Cerebellum (tissue), 4 donors: ENCODE measurements at places on chromosomes 12 and 14.
A peak's percentile ranks its signal among the peaks of the same experiment; 100 is the strongest.

GRCh38 chr12:43062201-43062895, 472.8 kb upstream of the PRICKLE1 start:
- no peak for DNase-seq

- no peak for DNase-seq
Observed at GRCh38 chr14:34257505-34257904, 204.5 kb downstream of the SPTSSA start.

DNA sequence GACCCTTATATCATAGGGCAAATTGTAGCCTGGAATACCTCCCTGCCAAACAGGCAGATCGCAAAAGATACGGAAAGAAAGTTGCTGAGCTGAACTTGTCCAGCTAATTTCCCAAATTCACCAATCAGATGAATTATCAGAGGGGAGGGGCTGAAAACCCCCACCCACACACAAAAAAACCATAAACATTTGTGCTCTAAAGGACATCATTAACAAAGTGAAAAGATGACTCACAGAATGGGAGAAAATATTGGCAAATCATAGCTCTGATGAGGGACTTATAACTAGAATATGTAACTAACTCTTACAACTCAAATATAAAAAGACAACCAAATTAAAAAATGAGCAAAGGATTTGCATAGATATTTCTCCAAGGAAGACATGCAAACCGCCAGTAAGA, 36.3 kb downstream of the PTHLH start:
- no peak for DNase-seq

GRCh38 chr14:64349741-64350490, 38.2 kb upstream of the MTHFD1 start:
- no peak for DNase-seq

DNA sequence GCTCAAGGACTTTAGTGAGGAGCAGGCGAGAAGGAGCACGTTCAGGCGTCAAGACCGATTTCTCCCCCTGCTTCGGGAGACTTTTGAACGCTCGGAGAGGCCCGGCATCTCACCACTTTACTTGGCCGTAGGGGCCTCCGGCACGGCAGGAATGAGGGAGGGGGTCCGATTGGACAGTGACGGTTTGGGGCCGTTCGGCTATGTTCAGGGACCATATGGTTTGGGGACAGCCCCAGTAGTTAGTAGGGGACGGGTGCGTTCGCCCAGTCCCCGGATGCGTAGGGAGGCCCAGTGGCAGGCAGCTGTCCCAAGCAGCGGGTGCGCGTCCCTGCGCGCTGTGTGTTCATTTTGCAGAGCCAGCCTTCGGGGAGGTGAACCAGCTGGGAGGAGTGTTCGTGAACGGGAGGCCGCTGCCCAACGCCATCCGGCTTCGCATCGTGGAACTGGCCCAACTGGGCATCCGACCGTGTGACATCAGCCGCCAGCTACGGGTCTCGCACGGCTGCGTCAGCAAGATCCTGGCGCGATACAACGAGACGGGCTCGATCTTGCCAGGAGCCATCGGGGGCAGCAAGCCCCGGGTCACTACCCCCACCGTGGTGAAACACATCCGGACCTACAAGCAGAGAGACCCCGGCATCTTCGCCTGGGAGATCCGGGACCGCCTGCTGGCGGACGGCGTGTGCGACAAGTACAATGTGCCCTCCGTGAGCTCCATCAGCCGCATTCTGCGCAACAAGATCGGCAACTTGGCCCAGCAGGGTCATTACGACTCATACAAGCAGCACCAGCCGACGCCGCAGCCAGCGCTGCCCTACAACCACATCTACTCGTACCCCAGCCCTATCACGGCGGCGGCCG, 1.1 kb downstream of the PAX9 start:
- no peak for DNase-seq

DNA sequence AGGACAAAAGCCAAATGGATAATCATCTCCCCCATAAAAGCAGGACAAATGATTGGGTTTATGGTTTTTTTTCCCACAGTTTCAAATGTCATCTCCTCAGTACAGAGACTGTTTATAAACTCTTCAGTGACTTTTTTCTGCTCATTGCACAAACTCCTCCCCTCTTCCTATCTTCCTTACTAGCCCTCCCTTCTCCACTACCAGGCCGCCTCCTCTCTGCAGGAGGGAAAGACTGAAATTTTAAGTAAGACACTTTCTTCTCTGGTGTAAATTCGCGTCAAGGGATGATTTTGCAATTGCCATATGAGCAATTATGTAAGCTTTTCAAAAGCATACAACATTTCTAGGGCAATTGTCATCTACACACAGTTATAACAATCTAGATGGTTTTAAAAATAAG, 37.0 kb downstream of the BTG1 start:
- peak; percentile 55 for DNase-seq

GRCh38 chr12:89270548-89270947, 81.8 kb downstream of the DUSP6 start:
- DNase-seq: no peak

GRCh38 chr14:77027538-77028383, 747 bp downstream of the IRF2BPL start:
- peak; percentile 59 for DNase-seq

GRCh38 chr14:51527073-51527472, 124.6 kb upstream of the FRMD6 start:
- DNase-seq: no peak

GRCh38 chr12:121513464-121514183, 67.2 kb downstream of the KDM2B start:
- DNase-seq: peak; percentile 93

GRCh38 chr14:23085458-23085857, 9.5 kb downstream of the ACIN1 start:
- DNase-seq: no peak

DNA sequence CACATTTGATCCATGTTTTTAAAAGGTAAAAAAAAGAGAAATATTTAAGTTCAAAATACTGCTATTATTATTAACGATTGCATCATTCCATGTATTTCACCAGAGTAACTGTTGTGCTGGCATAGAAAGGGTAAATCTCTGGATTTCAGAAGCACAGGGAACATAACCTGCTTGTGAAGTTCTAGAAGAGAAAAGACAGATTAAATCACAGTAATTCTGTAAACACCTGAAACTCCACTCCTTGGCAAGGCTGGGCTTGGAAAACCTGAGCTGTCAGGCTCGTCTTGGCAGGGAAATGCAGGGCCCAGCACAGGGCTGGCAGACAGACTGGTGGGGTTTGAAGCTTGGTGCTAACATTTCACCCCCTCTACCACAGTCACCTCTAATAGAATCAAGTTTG, 35.1 kb downstream of the SVOP start:
- DNase-seq: no peak

- DNase-seq: no peak
Observed at GRCh38 chr14:81336009-81336408, 64.1 kb downstream of the STON2 start.

- DNase-seq: no peak
Observed at GRCh38 chr12:119807380-119807779, 69.7 kb downstream of the CIT start.

DNA sequence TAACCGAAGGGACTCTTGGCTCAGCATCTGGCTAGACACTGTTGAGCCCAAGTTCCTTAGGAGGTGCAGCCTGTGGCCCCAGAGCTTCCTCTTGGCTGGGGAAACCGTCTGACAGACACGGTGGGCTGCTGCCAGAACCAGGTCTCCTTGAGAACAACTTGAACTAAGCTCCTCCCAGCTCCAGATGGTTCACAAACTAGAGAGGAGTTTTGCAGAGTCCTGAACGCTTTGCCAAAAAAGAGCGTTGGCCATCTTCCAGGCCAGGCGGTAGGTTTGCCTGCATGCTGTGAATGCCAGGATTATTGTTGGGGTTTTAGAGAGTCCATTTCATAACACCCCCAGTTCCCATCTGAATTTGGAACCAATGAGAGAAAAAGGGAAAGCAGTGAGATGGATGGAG, 399.8 kb downstream of the RGS6 start:
- no peak for DNase-seq

GRCh38 chr12:21571046-21571445, 33.6 kb downstream of the GYS2 start:
- DNase-seq: no peak

DNA sequence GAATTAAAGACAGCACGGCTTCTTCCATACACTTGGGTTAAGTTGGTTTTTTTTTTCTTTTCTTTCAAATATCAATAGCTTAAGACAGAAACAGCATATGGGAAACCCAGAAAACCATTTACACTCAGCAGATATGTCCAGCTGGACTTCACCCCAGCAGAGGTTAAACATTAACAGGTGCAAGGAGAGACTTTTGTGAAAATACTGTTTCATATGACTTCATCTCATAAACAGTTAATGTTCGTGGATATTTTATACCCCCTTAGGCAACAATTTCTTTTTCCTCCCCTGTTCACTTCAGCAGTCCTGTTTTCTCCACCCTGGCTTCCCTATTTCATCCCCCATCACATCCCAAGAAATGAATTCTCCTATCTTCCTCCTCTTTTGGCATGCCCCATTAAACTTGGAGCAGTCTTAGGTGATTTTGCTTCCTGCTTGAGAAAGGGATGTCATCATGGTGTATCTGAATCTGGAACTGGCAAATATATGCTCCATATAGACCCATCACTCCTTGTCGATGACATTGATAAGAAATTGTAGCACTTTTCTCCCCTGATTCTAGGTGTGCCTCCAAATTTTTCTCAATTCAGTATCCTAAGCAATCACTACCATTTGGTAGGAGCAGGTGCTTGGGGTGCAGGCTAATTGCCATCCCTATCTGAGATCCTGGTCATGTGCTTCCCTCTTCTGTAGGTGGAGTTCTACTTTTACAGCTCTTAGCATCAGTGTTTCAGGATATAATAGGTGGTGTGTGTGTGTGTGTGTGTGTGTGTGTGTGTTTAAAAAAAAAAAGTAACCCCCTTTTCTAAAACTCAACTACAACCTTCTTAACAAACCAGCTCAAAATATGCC, 67.9 kb downstream of the BMP4 start:
- DNase-seq: no peak

- no peak for DNase-seq
Observed at GRCh38 chr12:14776236-14776961, 26.9 kb downstream of the WBP11 start.

- DNase-seq: no peak
Observed at GRCh38 chr14:102066041-102066451, 20.8 kb downstream of the HSP90AA1 start.

DNA sequence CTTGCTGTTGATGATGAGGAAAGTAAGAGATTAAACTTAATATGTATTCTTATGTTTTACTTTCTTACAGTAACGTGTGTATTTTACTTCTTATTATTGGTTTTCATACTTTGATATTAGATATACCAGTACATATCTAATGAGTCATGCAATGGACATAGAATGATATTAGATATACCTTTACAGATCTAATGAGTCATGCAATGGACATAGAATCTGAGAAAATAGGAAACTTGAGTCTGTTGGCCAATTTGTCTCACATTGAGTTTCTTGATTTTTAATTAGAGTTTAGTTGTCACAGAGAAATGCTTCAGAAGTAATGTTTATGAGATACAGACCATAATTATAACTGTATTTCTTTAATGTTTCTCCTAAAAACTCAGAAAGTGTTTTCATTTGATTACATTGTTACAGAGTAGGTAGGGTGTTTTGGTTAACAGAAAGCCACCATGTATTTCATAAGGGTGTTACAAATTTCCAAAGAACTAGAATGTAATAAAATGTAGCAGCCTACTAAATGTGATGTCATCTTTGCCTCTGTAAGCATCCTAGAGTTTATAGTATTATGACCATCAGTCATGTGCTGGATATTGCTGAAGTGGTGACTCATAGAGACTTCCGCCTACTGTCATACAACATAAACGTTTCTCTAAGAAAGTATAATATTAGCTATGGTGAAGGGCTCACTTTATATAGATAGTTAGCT, 3.0 kb downstream of the GAS2L3 start:
- DNase-seq: no peak

DNA sequence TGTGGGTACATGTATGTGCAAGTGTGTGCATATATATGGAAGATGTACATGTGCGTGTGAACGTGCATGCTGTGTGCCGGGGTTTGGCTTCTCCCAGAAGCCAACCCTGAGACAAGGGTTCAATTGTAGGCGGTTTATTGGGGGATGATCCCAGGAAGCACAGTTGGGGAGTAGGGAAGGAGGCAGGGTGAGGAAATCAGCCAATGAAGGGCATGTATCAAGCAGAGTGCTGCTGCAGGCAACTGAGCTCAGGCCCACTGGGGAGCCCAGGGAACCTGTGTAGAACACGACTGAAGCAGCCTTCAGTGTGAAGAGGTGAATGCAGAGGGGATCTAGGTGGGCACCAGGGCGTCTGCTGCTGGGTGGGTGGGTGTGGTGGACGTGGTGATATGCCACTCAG, 21.6 kb downstream of the SYNDIG1L start:
- no peak for DNase-seq

GRCh38 chr14:54603362-54603761, 36.4 kb downstream of the SAMD4A start:
- DNase-seq: no peak

DNA sequence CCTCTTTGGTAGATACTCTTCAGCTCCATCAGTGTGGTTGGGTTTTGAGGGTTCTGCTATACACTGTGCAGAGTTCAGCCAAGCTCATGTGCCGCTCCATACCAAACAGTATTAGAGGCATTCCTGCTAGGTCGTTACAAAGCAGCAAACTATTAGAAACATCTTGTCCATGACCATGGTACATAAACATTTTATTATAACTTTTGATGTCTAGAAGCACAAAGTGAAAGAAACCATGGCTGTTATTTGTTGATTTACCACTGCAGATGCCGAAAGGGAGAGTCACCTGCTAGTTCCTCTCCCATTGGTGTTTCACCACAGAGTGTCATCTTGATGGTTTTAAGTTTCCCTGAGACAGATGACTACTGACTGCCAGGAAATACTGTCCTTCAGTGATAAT, 242.0 kb downstream of the ADAMTS20 start:
- no peak for DNase-seq

DNA sequence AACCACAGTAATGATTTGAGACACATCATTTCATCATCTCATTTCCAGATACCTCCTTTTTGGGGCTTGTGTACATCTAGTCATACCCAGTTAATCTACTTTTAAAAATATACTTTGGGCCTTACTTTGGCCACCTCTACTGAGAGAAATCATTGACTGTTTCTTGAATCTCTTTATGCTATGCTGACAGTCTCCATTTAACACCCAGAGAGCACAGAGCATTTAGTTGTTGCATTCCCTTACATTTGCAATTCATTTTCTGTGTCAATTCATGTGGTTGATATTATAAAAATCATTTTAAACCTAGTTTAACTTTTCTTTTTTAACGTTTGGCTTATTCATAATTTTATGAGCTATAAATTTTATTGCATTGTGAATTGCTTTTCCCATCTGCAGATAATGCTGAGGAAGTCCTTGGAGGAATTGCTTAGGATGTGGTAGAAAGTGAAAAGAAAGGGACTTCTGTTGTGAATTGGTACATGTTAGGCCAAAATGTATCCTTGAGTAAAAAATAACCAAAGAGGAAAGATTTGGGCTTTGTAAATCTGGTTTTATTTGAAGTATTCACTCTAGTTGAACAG, 17.0 kb upstream of the SLC15A5 start:
- no peak for DNase-seq

GRCh38 chr14:72775923-72776554, 117.9 kb downstream of the DPF3 start:
- no peak for DNase-seq

GRCh38 chr12:54142114-54142475, 46.7 kb downstream of the SMUG1 start:
- DNase-seq: no peak

GRCh38 chr14:45068396-45068795, 15.5 kb upstream of the PRPF39 start:
- DNase-seq: no peak
